ENCODE measurements at places on chromosomes 3 and 15. TPM values are rescaled to one million over a fixed set of nuclear protein-coding genes. Genes with fewer than 3 reads are reported as not detected.

CCNB2 gene
- total RNA-seq: 3.5 TPM

REC114 gene
- total RNA-seq: not detected

- no peak for DNase-seq
Measured at GRCh38 chr15:69265347-69265955, 33.3 kb upstream of the PAQR5 start.

DNA sequence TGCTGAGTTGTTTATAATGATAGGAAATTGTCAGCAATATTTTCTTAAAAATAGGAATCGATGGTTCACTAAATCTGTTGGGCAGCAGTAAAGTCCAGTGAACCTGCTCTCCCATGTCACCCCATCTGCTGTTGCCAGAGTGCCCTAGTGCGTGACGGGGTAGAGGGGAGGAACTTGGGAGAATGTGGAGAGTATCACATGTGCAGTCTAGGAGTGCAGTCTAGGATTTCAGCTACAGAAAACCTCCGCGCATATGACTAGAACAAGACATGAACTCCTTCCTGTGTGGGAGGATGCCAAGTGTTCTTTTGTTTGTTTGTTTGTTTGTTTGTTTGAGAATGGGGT, 74.6 kb upstream of the ACAD9 start:
- DNase-seq: no peak

DNA sequence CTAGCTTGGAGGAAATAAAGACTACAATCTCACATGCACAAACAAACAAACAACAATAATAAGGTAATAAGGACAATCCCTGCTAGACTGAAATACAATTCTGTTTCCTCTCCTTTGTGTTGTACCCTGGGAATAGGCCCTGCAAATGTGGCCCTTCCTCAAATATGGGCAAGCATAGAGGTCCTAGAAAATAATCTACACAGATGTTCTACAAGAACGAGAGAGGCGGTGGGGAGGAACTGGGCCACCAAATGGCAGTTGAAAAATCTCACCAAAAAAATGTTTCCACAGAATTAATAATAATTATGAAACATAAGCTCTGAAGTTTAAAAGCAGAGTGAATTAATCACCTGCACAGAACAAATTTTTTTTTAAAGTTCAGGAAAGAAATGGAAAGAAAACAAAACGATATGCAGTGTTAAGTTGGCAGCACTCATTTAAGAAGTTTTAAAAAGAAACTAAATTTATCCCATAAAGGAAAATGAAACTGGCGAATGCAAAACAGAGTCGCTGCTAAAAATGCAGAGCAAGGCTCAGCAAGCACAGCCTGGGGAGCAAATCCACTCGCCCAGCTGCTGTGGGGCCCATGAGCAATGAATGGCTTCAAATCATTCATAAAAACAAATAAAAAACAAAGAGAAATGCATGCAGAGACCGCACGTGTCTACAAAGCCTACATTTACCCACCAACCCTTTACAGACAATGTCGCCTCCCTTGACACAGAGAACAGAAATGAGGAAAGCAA, 475.4 kb downstream of the OCA2 start:
- no peak for DNase-seq
